ENCODE measurements at places on chromosomes 11 and 22.

- no peak for DNase-seq
Measured at GRCh38 chr11:121563900-121564822, 111.4 kb upstream of the SORL1-AS1 start.

DNA sequence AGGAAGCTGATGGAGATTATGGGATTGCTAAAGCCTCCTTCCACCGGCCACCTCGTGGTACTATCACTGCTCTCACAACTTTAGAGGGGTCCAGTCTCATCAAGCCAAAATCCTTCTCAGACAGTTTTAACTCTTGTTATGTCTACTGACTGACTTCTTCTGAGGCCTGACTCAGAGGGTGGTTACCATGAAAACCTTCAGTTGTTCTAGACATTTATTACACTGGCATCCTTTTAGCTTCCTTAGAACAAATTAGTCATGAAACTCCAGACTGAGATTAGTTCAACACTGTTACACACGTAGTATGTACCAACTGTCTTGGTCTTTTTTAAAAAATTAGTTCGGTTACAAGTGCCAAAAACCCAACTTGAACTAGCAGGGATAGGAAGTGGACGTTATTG is 7.5 kb downstream of the DIXDC1 start:
- peak; percentile 61 for DNase-seq

GRCh38 chr11:117229411-117229810 is 2.5 kb downstream of the PCSK7 start:
- no peak for DNase-seq

GRCh38 chr22:39658367-39658766 is 87.8 kb downstream of the CACNA1I start:
- no peak for DNase-seq

- no peak for DNase-seq
Measured at GRCh38 chr22:40484906-40485669, 114.7 kb downstream of the SGSM3 start.

DNA sequence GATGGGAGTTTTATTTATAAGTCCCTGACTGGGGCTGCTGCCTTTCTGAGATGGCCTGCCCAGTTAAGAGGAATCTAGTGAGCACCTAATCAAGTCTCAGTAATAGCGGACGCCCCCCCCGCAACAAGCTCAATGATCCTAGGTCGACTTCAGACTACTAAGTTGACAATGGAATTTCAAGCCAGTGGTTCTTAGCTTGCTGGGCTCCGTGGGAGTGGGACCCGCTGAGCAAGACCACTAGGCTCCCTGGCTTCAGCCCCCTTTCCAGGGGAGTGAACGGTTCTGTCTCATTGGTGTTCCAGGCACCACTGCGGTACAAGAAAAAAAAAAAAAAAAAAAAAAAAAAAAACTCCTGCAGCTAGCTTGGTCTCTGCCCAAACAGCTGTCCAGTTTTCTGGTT is 156.8 kb upstream of the CARD18 start:
- DNase-seq = no peak

- DNase-seq = no peak
Measured at GRCh38 chr22:48596111-48596850, 1231.4 kb downstream of the BRD1 start.

DNA sequence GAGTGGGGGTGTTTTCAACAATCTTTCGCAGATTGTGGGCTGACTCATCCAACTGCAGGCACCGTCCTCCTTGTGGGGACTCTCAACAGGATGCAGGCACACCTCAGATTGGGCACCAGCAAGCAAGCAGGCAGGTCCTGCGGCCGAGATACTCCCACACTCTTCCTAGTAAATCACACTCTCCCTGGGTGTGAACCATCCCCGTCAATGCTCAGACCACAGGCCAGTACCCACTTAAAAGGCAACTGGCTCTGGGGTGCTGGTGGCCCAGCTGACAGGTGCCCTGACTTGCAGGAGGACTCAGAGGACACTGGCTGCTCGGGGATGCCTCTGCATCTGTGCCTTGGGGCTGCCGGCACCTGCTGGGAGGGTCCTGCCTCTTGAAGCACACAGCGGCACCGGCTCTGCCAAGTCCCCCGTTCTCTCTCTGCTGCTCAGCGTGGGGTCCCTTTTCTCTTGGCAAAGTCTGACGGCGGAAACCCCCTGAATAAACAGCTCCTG is 282.5 kb downstream of the CTTN start:
- DNase-seq = no peak

GRCh38 chr11:11472106-11472505 is 119.1 kb upstream of the CSNK2A3 start:
- DNase-seq = no peak

GRCh38 chr11:12459374-12459773 is 82.0 kb downstream of the PARVA start:
- DNase-seq = no peak

DNA sequence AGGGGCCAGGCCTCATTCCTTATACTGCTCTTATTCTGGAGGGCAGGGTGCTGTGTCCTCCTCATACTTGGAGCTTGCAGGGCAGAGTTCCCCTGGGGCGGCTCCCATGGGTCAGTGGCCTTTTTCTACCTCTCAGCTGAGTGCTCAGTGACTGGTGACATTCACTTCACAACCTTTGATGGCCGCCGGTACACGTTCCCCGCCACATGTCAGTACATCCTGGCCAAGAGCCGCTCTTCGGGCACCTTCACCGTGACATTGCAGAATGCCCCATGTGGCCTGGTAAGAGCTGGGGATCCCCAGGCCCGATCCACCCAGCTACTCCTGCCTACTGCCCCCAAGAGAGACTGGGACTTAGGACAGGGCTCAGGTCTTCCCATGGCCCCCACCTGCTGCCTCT is 14.5 kb downstream of the OTOG start:
- DNase-seq = no peak

- peak; percentile 68 for DNase-seq
Measured at GRCh38 chr11:17351510-17352176, at the start of gene NCR3LG1. NCR3LG1 (plus strand) TSS chr11:17351800; CDS start chr11:17351970, 170 bp downstream.

DNA sequence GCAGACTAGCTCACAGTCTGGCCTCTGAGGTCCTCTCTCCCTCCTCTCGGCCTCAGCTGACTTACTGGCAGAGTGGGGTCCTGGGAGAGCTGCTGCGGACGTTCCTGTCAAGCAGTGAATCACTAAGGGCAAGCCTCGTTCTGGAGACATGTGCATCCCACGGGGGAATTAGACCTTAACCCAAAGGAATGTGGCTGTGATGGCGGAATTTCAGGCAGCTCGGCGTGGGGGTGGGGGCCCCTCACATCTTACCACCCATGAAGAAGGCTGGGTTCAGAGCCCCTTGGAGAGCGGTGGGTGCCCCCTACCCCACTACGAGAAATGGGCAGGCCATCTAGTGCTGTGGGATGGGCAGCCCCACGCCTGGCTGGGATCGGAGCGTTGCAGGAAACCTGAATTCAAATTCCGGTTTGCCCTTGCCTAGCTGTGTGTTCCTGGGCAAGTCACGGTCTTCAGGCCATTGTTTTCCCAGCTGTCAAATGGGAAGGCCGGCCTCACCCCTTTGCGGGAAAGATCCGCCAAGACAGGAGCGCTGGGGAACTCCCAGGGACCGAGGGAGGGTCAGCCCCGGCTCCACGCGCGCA is 554 bp downstream of the LRRC32 start:
- DNase-seq = peak; percentile 73

DNA sequence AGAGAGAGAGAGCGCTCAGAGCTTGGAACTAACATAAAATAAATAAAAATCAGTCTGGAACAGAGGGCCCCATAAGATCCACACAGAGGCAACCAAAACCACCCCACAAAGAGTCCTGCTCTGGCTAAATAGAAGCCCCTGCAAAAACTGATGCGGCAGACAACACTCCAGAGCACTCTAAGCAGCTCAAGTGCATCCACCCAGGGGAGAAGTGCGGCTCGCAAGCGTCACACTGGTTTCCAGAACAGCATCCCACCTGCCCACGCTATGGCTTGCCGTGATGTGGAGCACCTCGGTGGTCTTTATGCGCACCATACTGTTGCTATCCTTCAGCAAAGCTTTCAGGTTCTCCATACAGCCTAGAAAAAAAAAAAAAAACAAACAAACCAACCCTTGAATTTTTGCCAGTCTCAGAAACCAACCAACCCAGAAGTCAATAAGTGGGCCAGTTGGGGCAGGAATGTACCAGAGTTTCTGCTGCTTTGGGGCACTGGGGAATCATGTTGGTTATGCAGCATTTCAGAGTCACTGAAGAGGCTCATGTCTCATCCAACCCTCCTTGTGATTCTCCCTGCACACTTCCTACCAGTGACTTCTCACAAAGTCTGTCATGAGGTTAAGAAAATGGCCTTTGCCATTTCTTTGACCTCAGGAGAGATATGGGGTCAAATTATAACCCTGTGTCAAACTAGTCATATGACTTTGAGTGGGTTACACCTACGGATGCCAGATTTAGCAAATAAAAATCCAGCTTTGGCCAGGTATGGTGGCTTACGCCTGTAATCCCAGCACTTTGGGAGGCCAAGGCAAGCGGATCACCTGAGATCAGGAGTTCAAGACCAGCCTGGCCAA is 3.0 kb downstream of the RSPH14 start:
- no peak for DNase-seq

GRCh38 chr22:44305888-44306287 is 6.9 kb downstream of the SHISAL1 start:
- no peak for DNase-seq

GRCh38 chr11:17546240-17546639 is 819 bp upstream of the OTOG start:
- no peak for DNase-seq

- DNase-seq = no peak
Measured at GRCh38 chr22:49963647-49964026, 3.1 kb downstream of the PIM3 start.

- no peak for DNase-seq
Measured at GRCh38 chr11:11973866-11974265, 34.6 kb downstream of the DKK3 start.

- no peak for DNase-seq
Measured at GRCh38 chr11:107827041-107827440, 31.5 kb downstream of the SLC35F2 start.
